Adipocyte (in vitro differentiated cells): ENCODE measurements at places on chromosomes 3 and 15.
A peak's percentile ranks its signal among the peaks of the same experiment; 100 is the strongest.

GRCh38 chr3:33437556-33438283 is 2.5 kb downstream of the UBP1 start:
- DNase-seq: peak; percentile 64

DNA sequence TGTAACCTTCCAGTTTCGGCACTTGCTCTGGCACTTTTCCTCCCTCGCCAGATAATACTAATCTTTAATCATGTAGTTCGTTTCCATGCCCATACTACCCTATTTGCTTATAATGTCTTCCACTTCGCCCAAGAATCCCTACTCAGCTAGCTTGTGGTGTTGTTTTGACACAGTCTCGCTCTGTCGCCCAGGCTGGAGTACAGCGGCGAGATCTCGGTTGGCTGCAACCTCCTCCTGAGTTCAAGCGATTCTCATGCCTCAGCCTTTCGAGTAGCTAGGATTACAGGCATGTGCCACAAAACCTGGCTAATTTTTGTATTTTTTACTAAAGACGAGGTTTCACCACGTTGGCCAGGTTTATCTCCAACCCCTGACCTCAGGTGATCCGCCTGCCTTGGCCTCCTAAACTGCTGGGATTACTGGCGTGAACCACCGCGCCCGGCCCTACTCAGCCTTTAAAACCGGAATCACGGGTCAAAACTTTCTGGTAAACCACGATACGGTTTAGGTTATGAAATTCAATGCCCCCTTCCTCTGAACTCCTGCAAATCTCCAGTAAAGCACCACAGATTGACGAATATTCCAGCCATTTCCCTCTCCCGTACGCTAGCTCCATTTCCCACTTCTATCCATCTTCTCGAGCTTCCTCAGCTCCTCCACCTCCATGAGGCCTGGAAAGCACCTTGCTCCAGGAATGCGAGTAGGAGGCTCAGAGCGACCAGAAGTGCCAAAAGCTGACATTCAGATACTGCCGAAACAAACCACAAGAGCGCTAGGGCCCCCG is 878 bp upstream of the RAD51 start:
- no peak for DNase-seq

DNA sequence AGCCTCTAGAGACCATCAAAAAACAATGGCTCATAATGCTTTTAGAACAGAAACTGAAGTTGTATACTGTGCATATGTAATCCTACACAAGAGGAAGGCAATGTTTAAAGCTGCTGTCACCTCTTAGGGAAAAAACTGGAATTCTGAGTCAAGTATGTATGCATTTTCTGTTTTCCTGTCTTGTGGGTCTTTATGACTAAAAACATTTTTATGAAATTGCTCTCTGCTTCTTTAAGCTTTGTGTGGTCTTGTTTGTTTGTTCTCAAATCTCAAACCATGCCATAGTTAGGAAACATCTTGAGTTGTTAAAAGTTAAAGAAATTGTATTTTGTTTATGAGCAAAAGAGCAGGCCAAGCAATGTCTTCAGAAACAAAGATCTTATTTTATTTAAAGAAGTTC is 80.9 kb upstream of the SOX2 start:
- DNase-seq: no peak

DNA sequence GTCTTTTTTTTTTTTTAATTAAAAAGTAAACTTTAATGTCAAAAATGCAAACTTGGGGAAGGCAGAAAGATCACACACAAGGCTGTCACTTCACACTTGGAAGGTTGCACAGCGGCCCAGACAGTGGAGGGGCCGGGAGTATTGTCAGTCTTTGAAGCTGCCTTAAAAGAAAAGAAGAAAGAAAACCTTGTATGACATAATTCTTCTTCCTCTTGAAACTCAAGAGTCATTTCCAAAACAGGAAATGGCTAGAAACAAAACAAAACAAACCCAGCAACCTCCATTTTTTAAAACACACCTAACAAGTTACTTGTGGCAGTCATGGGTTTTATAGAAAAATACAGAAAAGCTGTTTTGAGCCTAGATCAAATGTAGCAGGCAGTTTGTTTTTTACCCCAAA is 68.1 kb upstream of the MAGI1 start:
- no peak for DNase-seq

DNA sequence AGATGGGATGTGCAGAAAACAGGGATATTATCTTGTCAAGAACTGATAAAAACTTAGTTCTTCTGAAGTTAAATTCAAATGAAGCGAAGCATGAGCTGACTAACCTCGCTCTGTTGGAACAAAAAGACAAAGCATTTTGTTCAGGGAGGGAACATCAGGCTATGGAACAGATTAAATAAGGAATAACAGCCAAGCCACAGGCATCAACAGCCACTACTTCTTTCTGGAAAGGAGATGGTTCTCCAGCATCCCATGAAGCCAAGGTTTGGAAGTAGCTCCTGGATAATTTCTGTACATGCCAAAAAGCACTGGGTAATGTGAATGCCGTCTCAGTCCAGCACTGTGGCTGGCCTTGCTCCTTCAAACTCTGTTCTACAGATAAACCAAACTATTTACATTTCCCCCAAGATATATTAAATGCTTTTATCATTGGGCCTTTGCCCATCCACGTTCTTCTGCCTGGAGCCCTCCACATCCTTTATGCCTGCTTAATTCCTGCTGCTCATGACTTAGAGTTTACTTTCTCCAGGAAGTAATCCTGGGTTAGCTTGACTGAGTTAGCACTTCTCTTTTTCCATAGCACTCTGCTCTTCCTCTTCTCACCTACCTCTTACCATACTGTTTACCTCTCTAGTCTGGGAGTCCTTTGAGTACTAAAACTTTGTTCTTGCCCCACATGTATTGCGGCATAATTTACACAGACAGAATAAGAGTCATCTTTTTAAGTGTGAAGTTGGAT is 232.0 kb downstream of the CLSTN2 start:
- DNase-seq: no peak

DNA sequence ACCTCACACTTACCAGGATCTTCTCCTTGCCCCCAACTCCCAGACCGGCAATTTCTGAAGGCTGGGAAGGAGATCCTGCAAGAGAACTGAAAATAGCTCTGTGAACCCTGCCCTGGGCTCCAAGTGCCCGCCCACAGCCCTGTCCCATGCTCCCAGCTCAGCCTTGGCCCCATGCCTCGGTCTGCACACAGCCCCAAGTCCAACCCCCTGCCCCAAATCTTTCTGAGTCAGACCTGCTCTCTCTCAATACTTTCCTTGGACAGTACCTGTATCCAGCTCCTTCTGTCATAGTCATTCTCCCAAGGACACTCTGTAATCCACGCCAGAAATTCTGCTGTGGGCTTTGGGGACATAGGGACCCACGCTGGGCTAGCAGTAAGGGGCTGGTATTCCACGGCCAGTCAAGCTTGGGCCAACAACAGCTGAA is 6.3 kb upstream of the SMAD3 start:
- DNase-seq: no peak

DNA sequence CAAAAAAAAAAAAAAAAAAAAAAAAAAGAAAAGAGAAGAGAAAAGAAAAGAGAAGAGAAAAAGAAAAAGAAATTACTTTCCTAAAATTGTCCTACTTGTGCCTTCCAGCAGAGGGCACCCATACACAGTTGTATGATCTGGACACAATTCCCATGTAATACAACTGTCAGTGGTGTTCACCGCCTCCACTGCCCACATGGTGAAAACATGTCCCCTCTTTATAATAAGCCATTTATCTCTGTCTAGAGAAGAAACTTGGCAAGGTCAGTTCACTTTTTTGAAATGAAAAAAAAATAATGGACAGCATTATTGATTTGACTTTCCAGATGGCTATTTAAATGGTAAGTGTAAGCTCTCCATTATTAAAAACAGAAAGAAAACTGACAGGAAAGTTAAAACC is 459.4 kb downstream of the GBE1 start:
- peak; percentile 74 for DNase-seq

GRCh38 chr15:63384906-63385305 is 3.3 kb upstream of the CA12 start:
- no peak for DNase-seq

DNA sequence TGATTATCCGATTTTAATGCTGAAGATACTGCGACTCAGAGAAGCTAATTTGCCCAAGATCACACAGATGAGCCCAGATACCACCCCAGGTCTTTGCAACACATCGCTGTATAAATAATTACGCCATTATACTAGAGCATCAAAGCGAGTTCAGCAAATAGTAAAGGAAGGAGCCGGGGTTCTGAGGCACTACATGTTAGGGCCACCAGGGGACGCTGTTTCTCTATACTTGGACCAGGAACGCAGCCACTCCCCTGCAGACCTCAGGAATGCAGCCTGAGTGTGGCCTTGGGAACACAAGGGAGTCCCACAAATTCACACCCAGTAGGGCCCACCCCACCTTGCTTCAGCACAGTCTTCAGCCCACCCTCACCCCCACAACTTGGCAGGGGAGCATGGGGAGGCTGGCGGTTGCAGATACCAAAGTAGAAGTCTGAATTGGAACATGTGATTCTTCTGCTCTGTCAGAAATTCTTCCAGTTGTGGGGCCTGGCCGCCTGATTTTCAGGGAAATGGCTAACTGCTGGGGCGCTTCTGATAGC is 57.8 kb upstream of the RYK start:
- DNase-seq: peak; percentile 93

DNA sequence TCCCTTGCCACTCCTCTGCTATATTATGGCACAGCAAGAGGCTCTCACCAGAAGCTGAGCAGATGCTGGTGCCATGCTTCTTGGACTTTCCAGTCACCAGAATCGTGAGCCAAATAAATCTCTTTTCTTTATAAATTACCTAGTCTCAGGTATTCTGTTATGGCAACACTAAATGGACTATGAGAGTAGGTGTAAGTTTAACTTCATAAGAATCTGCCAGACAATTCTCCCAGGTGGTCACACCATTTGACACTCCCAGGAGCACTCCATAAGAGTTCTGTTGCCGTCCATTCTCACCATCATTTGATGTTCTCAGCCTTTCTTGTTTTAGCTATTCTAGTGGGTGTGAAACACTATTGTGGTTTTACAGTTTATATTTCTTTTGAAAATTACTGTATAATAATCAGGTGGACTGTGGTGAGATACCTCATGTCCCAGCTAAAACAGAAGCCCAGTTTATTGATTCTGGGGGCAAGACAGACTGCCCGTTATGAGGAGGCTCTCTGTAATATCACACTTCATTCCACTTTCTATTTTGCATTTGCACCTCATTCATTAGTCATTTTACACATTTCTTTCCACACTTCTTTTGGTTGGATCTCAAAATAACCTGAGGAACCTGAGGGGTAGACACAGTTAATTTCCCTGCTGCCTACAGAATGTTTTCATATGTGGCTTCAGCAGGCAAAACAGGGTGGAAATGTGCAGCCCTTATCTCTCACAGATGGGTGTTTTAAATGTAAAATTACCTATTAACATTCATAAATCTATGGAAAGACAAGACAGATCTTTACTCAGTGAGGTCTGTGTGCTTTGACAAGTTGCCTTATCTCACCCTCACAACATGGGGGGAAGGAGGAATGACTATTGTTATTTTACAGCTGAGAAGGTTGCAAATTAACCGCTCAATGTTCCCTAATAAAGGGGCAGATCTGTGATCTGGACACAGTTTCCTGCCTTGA is 42.1 kb downstream of the CDCP1 start:
- no peak for DNase-seq

- DNase-seq: peak; percentile 75
Observed at GRCh38 chr3:55486101-55486856, 827 bp downstream of the WNT5A start.

DNA sequence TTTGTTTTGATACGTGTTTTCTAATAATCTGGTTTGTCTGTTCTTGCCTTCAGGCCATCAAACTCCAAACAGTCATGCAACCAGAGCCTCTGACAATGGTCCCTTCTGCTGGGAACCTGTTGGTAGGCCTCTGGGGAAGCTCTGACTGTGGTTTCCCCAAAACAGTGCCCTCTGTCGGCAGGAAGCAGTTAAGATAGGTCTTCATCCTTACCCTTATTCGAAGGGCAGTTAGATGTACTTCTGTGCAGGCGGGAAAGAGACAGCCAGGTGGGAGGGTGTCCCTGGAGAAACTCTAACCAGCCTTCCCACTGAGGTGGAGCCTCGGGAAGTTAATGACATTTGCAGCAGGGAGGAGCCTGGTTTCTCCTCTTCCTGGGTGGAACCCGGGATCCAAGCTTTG is 81.6 kb upstream of the CHMP2B start:
- DNase-seq: no peak

GRCh38 chr15:39944726-39945125 is 10.8 kb downstream of the EIF2AK4 start:
- DNase-seq: no peak

- no peak for DNase-seq
Observed at GRCh38 chr3:152945556-152945955, 110.6 kb downstream of the P2RY1 start.

- no peak for DNase-seq
Observed at GRCh38 chr3:105255350-105255749, 111.4 kb upstream of the ALCAM start.

DNA sequence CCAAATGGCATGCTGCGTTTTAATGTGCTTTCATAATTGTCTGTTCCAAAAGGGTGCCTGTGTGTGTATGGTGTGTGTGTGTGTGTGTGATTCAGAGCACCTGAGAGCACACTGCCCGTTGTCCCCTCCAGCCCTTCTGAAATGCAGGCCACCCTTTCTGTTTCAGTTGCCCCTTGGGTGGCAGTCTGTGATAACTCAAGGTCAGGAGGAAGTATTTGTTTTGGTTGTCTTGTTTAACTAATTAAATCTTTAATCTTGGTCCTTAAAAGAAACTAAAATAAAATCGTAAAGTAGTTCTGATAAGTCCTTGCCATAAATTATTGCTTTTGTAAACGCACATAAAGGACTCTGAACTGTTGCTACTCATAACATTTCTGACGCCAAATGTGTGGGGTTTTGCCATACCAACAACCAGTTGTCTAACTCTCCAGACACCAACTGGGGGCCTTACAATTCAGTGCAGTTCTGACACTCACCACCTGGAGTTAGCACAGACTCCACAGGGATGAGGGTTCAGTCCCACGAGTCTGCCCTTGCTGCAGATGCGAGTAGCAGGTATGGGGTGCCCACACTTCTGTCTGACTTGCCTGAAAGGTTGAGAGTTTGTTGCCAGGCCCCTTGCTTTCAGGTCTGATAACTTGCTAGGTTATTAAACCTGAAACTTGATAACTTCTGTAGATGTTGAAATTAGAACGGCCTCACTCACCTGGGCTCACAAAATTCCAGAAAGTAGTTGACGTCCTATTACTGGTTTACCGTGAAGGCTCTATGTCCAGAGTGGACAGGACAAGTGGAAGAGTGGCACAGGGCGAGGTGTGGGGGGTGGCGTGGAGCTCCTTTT is 157.3 kb downstream of the IGF1R start:
- no peak for DNase-seq

DNA sequence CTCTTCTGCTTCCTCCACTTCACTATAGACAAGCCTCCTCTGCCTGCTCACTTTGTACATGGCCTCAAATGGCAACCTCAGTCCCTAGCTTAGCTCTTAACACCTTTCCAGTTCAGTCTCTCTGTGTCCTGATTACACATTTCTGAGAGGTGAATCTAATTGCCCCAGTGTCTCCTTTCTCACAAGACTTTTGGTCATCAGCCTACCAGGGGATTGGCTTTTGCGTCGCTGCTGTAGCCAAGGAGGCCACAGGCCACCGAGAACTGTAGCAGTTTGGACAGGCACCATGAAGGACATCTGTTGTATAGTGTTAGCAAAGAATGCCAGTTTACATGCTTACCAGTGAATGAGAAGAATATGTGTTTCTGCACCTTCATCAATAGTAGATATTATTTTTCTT is 8.5 kb downstream of the IREB2 start:
- DNase-seq: no peak
